T-helper 17 cell (primary cell): ENCODE measurements at places on chromosomes 11 and 22.

DNA sequence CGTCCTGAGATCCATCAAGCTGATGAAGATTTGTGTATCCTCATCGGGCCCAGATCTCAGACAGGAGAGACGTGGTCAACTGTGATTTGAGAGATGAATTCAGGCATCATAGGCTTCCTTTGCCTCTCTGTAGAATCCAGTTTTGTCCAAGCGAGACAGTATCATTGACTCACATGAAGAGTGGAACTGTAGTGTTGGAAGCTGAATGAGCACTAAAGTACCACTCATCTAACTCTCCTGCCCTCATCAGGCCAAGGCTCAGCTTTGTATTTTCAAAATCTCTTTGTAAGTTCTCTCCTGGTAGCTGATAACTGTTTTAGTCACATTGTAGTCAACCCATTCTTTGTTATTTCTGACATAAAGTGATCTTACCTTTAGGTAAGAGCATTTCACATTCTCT, 85.1 kb downstream of the KIRREL3 start:
- no peak for DNase-seq

- DNase-seq, result no peak
These were observed 1.0 kb downstream of the HOATZ start for GRCh38 chr11:111515591-111515990.

DNA sequence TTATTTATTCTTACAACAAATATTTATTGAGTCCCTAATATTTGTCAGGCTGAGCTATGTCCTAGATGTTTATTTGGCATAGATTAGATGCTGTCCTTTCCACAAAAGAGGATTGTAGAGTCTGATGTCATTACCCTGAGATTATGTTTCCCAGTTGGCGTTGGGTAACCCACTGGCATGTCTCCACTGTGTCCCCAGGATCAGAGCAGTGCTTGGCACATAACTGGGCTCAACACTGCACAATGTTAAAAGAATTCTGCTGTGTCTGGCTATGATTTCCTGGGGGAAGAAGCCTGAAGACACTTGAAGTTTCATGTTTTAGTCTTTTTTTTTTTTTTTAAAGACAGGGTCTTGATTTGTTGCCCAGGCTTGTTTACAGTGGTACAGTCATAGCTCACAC, 4.0 kb downstream of the RCN1 start:
- DNase-seq, result no peak

- no peak for DNase-seq
These were observed 724.2 kb downstream of the BRD1 start for GRCh38 chr22:49103314-49104059.

DNA sequence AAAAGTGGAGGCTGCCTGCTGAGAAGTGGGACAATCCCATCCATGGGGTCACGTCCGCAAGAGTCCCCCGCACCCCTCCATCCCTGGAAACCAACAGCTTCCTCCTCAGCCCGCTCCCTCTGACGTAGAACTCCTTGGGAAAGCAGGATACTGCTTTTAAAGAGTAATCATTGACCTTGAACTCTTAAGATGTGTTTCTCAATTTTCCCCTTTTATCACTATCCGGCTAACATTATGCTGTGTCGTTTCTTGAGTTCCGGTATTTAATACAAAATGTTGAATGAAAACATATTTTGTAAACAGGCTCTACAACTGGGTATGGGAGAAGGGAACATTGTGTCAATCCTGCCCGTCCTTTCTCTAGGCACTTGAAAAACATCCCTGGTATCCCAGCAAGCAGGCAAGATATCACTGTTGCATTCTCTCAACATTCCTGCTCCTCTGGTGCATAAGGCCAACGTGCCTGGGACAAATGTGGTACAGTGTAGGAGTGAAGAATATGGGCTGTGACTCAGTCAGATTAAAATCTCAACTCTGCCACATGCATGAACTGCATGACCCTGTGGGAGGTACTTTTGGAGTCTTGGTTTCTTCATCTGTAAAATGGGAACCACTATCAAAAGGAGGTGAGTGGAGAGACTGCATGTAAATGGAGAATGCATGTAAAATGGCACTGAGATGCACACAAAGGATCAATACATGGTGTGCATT, 52.8 kb downstream of the WT1 start:
- no peak for DNase-seq

DNA sequence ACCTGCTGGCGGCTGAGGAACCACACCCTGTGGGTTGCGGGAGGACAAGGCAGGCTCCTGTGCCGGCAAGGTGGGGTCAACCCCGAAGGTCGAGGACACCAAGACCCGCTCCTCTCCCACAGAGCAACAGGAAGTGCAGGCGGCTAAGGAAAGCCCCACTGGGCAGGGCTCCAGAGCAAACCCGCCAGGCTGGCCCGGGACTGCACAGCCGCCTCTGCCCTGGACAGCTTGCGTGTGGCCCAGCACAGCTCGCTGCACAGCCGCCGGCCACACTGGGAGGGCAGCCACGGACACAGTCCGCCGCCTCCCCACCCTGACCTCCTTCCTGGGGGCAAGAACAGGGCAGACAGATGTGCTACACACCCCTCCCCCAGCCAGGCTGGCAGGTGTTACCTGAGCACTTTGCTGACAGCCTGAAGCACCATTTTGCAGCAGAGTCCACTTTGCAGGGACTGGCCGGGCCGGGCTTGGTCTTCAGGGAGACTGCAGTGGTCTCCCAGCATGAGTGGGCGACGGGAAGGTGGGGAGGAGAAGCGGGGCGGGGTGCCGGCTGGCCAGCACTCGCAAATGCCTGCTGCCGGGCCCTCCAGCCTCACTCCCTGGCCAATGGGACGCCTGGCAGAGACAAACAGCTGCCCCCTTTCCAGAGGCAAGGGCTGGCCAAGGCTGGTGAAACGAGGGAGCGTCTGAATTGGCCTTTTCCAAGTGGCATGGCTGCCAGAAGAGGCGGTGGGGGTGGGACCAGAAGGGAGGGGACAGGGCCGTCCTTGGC, at the start of gene MOB2:
Gene MOB2 (minus strand): TSS at position 726 of the 772 bp plus-strand sequence. CDS start 223 bp downstream, at position 503.
- DNase-seq, result peak; percentile 10

DNA sequence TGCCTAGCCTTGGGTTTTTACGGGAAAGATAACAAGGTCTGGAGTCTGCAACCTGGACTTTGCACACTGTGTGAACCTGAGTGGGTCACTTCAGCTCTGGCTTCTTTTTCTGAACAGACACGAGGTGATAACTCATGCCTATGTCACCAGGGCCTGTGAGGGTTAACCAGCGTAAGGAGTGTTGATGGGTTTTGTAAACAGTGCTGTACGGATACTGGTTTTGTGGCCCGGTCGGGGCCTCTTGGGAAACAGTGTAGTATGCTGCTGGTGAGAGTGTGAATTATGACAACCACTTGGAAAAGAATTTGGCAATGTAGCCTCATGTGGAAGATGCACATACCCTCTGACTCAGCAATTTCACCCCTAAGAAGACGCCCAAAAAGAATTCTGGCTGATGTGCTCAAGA, 266.8 kb downstream of the MN1 start:
- no peak for DNase-seq

DNA sequence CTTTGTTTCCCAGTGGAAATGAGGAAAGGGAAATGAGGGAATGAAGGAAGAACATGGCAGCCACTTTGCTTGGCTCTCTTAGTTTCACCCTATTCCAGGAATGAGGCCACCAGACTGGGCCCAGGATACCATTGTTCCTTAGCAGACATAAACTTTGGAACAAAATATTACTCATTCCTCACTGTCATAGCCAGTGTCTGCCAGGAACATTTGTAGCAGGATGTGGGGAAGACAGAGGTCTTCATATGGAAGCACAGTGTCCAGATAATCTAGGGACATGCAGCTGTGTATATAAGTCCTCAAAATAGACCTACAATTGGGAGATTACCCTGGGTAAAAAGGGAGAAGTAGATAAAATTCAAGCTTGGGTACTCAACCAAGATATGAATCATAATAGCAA, 15.2 kb upstream of the FUT4 start:
- no peak for DNase-seq

DNA sequence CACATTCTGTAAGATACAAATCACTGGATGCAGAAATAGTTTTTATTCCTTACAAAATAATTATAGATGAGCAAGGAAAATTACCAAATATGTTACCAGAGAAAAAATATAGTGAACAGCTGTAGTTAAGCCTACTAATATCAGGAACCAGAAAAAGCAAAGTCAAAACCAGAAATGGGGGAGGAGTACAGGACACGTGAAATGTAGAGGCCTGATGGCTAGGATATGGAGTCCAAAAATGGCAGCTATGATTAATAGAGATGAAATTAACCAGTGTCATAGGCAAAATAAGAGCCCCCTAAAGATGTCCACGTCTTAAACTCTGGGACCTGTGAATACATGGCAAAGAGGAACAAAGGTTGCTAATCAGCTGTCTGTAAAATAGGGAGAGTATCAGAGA, 34.1 kb downstream of the MRE11 start:
- DNase-seq, result no peak

- DNase-seq, result no peak
These were observed 1.7 kb upstream of the LDHA start for GRCh38 chr11:18392434-18393321.

DNA sequence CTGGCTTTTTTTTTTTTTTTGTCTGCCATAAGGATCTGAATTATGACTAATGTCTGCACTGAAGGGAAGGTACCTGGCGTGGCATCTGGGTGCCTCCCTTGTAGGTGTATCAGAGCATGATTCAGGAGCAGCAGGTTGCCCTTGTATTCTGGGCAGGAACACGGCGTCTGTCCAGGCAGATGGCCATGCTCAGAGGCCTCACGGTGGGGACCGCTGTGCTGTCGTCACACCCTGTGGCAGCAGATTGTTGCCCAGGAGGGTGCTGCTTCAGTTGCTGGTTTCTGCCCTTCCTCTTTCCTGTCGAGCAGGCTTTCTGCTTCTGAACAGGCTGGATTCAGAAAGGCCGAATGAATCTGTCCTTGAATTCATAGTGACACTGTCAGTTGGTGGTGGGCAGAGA, 11.0 kb downstream of the ZNRF3 start:
- no peak for DNase-seq

GRCh38 chr11:119634301-119634700, 94.7 kb downstream of the NECTIN1 start:
- DNase-seq, result no peak

DNA sequence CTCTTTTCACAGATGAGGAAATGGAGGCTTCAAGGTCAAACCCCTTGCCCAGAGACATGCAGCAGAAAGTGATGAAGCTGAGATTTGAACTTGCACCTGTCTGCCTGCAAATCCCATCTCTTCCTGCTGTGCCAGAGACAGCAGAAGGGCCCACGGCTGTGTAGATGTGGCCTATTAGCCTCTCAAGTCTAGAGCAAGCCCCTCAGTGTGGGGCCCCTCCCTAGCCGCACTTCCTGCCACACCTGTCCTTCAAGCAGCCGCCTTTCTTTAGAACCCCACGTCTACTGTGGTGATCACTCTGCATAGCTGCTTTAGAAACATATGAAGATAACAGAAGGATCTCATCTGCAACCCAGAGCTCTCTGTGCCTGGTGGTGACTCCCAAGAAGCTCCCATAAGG, 41.2 kb upstream of the JAM3 start:
- DNase-seq, result no peak

- DNase-seq, result no peak
These were observed 66.7 kb upstream of the LMO1 start for GRCh38 chr11:8330404-8330803.

DNA sequence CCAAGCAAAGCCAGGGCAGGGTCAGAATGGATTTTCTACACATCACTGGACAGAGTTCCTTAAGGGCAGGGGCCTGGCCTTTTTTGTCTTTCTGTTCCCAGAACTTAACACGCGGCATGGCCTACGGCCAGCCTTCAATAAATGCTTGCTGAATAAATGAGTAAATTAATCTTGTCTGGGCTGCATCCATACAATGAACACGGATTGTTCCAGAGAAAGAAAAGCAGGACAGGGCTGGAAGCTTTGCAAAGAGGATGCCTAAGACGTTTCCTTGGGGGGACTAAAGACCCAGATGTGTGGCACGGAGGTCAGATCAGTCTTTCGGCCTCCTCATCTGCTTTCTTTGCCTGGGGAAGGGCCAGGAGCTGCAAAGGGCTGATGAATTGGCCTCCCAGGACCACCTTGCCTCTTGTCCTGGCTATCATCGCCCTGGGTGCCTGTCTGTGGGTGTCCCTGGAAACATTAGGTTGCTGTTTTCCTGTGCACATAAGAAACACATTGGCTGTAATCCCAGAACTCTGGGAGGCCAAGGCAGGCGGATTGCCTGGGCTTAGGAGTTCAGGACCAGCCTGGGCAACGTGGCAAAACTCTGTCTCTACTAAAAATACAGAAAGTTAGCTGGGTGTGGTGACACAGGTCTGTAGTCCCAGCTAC, 20.8 kb upstream of the RFPL3 start:
- DNase-seq, result no peak

- DNase-seq, result no peak
These were observed 15.4 kb upstream of the HYLS1 start for GRCh38 chr11:125872138-125872491.

- DNase-seq, result no peak
These were observed 390.0 kb downstream of the TENM4 start for GRCh38 chr11:79050786-79051185.

DNA sequence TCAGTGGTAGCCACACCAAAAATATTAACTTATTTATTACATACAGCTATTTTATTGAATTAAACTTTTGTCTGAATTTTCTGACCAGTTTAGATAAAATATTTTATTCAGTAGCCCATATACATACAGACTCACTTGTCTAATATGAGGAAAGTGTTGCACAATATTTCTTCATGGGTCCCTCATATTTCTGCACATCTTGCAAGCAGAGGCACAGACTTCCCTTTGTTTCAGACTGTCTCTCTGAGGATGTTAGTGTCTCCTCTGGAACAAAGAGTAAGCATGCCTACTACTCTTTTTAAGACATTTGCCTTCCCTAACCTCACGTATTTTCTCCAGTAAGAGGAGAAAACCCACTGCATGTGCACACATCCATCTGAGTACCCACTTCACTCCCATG, 81.2 kb downstream of the OR5AK2 start:
- DNase-seq, result no peak
